CD4-positive, alpha-beta T cell treated with Interleukin-6 for 4 hours (primary cell): ENCODE measurements at places on chromosomes 16 and 17.

- peak; percentile 84 for DNase-seq
Measured at GRCh38 chr17:7437950-7438614, 1.2 kb upstream of the FGF11 start.

DNA sequence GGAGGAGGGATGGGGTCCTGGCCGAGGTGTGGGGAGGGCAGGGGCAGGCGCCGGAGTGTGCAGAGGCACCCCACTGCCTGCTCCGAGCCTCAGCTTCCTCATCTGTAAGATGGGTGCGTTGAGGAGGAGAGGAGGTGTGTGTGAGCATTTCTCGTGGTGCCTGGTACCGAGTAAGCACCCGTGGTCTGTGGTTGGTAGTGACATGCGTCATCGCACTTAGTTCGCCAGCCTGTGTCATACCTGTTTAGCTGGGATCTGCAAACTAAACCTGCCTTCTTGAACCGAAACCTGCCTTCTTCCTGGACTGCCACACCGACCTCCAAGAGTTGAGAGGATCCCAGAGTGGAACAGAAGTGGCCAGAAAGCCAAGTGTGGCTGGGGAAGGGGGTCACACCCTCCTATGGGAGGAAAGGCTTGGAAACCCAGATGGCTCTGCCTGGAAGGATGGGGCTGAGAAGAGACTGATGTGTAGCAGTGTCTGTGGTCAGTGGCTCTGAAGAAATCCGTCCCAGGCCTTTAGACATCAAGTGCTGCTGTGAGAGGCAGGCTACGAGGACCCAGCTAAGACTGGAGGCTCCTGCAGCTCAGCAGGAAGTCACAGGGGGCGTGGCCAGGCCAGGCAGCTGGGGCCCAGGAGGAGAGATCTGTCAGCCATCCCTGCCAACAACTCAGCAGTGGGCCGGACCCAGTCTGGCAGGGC lies 162.6 kb upstream of the PLCG2 start:
- peak; percentile 86 for DNase-seq

- DNase-seq: no peak
Measured at GRCh38 chr16:57091200-57091974, 996 bp upstream of the CPNE2 start.

DNA sequence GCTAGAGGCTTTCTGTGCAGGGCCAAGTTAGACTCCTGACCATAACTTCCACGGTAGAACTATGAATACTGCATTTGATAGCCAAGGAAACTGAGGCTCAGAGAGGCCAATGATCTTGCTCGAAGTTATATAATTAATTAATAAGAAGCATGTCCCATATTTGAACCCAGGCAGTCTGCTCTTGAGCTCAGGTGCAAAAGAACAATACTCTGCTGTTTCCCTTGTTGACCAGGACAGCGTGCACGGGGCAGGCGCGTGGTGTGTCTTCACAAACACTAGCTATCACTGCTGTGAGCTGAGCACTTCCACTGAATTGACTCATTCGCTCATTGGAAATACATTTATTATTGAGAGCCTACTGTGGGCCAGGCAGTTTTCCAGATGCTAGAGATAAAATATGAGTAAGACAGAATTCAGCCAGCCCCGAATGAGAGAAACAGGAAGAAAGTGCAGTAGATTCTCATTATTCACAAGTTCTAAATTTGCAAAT lies 1.6 kb downstream of the CHD9 start:
- DNase-seq: no peak

- DNase-seq: no peak
Measured at GRCh38 chr17:35679007-35679682, 52.3 kb upstream of the RASL10B start.

- DNase-seq: no peak
Measured at GRCh38 chr16:73015612-73016487, 32.1 kb downstream of the ZFHX3 start.

GRCh38 chr17:40541873-40542557 lies 23.3 kb downstream of the CCR7 start:
- no peak for DNase-seq

- DNase-seq: no peak
Measured at GRCh38 chr17:45342871-45343526, 26.2 kb upstream of the MAP3K14 start.

GRCh38 chr17:63985387-63986140 lies 12.6 kb upstream of the PRR29 start:
- no peak for DNase-seq
